ENCODE measurements at places on chromosomes 3 and 15.

DNA sequence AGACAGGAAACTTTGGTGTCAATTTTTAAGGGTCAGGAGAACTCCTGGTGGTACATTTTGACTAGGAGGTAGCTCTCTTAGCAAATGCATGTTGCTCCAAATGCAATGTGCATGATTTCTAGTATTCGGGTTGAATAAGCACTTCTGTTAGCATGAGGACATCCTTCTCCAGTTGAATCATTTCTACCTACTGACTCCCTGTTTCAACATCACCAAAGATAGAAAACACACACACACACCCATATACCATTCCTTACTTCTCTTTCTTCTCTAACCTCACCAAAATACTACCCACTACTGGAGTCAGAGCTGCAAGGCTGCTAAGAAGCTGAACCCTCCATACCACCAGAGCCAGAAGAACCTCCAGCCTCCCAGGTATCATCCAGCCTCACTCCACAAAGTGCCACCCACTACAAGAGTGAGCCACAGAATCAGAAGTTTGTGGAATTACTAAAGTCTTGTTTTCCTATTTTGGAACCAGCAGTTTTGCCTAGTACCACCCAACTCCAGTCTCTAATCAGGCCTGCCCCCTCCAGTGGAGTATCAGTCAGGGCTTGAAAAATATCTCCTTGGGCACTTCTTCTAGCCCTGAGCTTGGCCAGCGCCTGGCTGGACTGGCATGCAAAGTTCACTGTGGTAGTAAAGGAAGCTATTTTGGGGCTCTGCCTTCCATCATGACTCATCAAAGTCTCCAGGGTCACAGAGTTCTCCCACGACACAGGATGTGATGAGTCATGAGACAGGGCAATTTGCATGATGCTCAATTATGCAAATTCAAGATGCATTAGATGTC lies 110.3 kb downstream of the CYP19A1 start:
- peak; percentile 63 for ATAC-seq

DNA sequence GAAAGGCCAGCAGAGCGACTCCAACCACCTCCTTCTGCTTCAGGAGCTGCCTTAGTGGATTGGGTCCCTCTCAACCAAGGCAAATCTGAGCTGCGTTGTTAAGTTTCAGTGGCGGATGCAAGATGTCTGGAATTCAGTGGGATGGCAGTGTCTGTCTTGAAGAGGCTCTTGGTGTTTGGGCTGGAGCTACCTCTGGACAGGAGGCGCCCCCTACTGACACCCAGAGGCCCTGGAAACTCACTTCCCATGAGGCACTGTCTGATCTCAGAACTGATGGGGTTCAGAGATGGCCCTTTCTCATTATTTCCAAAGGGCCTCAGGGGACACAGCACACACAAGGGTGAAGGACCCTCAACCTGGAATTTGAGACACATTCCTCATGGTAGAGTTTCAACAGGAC lies 6.0 kb upstream of the SLC28A1 start:
- ATAC-seq = peak; percentile 62

DNA sequence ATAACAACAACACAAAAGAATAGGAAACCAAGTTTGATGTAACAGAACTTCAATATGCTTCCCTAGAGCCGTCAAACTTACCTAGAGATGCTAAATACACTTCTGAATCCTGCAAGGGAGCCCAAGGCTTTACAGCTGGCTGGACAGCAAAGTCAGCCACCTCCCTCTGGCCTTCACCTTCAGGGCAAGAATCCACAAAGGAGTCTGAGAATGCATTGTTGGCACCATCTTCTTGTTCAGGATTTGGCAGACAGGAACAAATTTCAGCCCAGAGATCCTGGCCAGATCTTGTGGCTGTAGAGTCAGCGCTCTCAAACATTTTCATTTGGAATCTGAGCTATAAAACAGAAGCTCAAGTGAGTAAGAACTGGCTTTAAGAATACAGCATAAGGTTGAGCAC lies 2.2 kb downstream of the CCDC32 start:
- no peak for ATAC-seq

GRCh38 chr3:55161231-55161630 lies 233.4 kb upstream of the LRTM1 start:
- no peak for ATAC-seq

DNA sequence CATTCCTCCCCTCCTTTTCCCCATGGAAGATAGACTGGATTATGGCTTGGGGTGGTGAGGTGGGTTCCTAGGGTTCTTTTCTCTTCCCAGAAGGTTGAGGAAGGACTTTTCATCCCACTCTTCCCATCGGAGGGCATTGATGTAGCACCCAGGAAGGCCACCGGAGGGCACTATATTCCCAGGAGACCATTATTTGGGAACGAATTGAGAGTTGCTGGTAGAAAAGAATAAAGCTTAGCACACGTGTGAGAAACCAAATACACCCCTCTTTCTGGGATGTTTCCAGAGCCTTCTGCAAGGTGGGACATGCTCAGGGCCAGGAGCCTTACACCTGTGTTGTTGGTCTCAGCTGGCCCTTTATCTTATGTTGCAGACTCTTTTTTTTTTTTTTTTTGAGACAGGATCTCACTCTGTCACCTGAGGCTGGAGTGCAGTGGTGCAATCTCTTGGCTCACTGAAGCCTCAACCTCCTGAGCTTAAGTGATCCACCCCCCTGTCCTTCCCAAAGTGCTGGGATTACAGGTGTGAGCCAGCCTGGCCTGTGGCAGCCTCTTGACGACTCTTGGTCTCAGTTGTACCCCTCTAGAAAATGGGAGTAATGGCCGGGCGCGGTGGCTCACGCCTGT lies 6.3 kb upstream of the CDC25A start:
- ATAC-seq = no peak

DNA sequence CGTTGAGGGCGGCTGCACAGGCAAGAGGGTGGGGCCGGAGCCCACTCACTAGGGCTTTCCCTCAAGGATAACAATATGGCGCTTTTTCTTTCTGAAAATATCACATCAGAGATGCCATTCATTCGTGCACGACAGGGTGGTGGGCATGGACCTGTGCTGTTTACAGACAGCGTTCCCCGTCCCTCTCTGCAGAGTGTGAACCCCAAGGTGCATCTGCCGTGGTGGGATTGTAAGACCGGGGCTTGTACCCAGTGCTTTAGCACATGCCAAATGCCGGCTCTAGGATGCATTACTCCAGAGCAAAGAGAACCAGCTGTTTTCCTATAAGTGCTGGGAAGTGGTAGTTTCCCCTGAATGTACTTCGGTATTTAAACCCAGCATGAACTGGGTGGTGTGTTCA lies 37.0 kb downstream of the CHDH start:
- no peak for ATAC-seq
